ENCODE measurements at places on chromosomes 4 and X.

DNA sequence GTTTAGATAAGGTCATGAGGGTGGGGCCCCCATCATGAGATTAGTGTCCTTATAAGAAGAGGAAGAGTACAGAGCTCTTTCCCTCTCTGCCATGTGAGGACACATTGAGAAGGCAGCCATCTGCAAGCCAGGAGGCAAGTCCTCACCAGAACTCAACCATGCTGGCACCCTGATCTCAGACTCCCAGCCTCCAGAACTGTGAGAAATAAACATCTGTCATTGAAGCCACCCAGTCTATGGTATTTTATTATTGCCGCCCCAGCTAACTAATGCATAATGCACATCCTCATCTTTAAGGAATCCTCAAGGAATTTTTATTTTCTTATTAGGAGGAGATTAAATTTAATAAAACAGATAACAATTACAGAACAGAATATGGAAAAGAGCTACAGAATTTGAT is 16.7 kb upstream of the EXOSC9 start:
- no peak for DNase-seq

DNA sequence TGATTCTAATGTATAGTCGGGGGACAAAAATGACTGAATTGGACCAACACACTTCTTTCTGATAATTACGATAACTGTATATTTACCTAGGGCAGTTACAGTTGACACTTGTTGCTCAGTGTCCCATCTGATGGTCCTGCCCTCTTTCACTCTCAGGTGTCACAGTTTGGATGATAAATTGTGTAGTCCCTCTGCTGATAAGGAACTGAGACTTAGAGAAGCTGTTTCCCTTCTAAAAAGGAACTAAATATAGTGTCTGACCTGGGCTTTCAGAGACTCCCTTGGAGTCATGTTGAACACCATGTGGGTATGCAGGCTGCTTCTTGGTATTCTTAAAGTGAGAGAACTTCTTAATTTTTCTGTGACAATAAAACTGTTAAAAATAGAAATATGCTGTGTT is 23.7 kb upstream of the PNPLA4 start:
- no peak for DNase-seq

- peak; percentile 33 for DNase-seq
Measured at GRCh38 chr4:37453281-37453998, 208.9 kb downstream of the NWD2 start.

- DNase-seq: no peak
Measured at GRCh38 chr4:186852964-186853391, 129.3 kb upstream of the FAT1 start.

GRCh38 chr4:138488533-138488932 is 246.4 kb upstream of the SLC7A11 start:
- DNase-seq: no peak

Data from A549 (cell line).